SHP77 treated with DMSO at 0.1 percent for 48 hours (cell line): ENCODE measurements at places on chromosomes 4 and X.

- DNase-seq = no peak
Measured at GRCh38 chr4:119946359-119946758, 120.3 kb downstream of the MAD2L1 start.

DNA sequence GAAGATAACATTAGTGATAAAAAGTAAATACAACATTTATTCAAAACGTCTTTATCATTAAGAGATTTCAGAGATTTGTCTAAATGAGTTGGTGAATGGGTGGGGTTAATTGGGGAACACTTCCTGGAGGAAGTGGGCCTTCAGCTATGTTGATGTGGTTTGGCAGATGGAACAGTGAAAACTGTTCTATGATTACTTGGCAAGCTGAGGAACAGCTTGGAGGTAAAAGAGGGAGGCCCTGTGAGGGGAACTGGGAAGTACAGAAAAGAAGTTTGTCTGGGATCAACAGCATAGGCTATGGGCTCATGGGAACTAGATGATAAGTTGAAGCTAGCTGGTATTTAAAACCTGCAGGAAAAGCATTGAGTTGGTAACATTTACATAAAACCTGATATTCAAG is 26.0 kb downstream of the OCRL start:
- no peak for DNase-seq

DNA sequence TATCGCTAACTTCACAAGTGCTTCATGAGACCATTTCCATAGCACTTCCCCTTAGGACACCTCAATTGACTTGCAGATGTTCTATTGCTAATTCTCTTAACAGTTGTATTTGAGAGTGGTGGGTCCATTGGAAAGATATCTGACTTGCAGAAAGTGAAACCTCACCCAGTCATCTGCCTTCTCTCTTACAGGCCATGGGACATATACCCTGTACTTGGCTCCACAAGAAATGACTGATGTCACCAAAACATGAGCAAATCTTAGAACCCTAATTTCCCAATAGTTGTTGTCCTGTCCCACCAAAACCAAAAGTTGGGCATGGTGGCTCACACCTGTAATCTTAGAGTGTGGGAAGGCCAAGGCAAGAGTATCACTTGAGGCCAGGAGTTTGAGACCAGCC is 101.9 kb upstream of the MAML3 start:
- DNase-seq = no peak

DNA sequence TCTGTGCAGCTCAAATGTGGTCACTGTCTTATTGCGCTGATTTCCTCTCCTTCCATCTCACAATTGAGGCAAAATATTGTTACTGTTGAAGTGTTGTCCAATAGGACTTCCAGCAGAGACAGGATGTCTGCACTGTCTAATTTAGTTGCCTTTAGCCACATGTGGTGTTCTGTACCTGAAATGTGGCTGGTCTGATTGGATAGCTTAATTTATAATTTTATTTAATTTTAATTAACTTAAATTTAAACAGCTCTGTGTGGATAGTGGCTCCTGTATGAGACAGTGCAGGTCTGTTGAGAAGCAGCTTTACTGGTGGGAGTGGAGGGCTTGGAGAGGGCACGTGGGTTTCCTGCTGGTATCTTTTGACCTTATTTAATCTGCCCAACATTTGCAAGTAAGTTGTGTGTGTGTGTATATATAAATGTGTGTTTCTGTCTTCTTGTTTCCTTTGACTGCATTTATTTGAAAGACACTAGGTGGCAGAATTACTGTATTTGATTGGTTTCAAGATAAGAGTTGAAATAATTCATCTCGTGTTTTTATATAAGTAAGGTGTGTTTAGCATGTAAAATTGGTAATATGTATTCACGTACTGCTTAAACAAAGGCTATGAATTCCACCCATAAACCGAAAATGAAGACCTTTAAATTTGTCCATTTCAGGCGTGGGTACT is 55.3 kb upstream of the MSANTD1 start:
- no peak for DNase-seq

- DNase-seq = no peak
Measured at GRCh38 chr4:25131926-25132325, 28.3 kb downstream of the SEPSECS start.
